CD4-positive, alpha-beta T cell treated with Interleukin-6 for 4 hours (primary cell): ENCODE measurements at places on chromosomes 12 and 14.

DNA sequence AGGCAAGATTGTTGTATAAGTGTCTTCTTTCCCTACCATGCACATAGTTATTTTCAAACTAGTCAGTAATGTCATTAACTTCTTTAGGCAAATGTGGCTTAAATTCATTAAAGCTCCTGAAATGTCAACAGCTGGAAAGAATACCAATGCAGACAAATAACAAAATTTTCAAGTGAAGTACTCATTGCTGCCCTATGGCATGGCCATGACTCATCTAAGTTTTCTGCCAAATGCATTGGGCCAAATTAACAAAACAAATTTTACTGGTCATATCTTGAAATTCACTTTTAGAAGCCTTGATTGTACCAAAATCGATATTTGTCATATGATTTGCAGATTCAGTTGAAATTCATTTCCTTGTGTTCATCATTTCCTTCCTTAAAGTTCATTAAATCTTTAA, 915.9 kb downstream of the SLC6A15 start:
- no peak for DNase-seq

DNA sequence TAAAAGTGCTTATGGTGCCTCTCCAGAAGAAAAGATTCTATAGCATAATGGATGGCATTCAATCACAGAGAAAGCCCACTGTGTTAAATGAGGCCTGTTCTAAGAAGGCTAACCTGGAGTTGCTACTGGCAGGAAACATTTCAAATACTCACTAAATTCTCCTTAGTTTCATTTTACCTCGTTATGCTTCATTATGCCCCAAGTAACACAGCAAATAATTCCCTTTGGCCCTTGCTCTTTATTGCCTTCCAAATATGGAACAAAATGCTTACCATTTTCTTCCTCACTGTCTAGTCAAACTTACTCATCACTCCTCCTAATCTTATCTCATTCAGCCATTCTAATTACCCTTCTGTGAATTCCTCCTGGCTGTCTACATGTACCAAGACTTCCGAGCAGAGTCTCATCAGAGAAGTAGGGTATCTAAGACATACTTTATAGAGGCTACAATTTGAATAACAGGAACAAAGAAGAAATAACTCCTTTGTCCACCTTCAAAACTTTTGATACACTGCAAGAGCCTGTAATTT, 292.1 kb upstream of the CLEC14A start:
- no peak for DNase-seq

- no peak for DNase-seq
These were observed 7.6 kb downstream of the AJUBA start for GRCh38 chr14:22974530-22975313.

DNA sequence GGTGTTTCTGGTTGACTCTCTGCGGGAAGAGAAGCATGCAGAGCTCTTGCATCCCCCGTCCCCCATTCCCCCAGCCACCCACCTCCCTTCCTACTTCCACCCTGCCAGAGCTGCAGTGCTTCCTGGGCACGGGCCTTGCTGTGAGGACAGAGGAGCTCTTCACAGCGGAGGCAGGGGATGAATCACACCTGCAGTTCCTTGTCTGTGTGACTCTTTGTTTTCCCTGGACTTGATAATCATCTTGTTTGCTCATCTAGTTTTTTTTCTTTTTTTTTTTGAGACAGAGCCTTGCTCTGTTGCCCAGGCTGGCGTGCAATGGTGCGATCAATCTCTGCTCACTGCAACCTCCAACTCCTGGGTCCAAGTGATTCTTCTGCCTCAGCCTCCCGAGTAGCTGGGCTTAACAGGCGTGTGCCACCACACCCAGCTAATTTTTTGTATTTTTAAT, 27.8 kb downstream of the ANKRD9 start:
- no peak for DNase-seq

DNA sequence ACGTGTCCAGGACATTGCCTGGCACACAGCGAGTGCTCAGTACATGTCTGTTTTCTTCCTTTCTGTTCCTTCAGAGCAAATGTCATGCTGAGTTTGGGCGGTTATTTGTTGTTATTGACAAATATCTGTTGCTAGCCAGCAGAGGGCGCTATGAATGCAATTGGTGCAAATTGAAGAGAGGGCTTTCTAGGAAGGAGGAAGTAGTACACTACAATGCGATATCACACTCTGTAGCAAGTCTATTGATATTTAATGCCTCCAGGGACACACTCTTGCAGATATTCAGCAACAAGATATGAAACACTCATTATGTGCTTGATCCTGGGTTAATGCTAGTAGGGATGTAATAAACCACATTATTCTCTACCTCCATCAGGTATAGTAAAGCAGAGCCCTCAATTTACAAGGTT, 267.3 kb upstream of the SRRM4 start:
- no peak for DNase-seq

- no peak for DNase-seq
These were observed 348 bp upstream of the SSTR1 start for GRCh38 chr14:38207377-38207735.

- DNase-seq = no peak
These were observed 14.8 kb downstream of the SMUG1 start for GRCh38 chr12:54173906-54174471.

GRCh38 chr14:94328196-94328595, 5.1 kb upstream of the SERPINA6 start:
- no peak for DNase-seq

DNA sequence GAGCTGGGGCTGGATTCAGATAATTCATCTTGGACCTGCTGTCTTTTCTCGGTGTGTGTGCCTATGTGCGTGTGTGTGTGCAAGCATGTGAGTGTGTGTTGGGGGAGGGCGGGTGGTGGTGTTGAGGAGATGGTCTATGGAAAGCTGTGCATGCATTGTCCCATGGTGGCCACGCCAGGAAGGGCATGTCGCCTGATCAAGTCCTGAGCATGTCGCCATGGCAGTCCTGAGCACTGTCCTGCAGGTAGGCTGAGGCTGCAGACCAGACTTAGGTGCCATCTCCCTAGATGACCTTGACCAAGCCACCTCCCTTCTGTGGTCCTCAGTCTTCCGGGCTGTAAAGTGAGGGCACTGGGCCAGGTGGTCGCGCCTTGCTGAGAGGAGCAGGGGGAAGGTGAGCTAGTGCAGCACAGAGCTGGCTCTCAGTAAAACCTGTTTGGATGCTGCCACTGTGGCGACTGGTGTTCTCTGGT, 81.4 kb downstream of the PAPOLA start:
- DNase-seq = no peak

- no peak for DNase-seq
These were observed 408 bp upstream of the KRT72 start for GRCh38 chr12:52601671-52602070.

DNA sequence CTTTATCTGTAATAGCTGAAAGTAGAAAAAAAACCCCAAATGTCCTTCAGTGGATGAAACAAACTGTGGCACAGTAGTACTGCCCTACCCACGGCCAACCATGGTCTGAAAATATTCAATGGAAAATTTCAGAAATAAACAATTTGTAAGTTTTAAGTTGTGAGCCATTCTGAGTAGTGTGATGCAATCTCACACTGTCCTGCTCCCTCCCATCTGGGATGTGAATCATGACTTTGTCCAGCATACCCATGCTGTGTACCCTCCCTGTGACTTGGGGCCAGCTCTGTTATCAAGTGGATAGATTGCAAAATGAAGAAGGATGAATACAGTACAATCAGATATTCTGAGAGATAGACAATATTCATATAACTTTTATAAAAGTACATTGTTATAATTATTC, 106.2 kb downstream of the SMOC1 start:
- no peak for DNase-seq

DNA sequence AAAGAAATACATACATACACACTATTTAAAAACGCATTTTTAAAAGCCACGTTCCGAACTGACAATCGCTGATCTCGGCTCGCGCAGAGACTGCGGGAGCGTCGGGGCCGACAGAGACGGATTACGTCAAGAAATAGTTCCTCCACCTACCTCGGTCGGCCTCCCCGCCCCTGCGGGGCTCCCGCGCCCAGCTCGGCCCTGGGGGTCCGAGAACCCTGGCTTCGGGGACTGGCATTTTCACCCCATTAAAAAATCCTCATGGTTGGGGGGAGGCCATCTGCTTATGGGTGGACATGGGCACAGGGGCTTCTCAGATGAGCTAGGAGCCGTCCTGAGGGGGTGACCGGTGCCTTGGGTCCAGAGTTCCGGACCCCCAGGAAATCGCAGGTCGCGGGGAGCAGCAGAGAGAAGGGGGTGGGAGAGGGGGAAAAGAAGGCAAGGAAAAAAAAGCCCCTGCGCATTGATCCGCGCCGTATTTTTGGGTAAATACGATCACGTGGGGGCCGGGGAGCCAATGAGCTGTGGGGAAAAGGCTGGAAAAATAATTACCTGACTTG, 324 bp upstream of the HOXC9 start:
- DNase-seq = no peak

GRCh38 chr12:115504306-115505290, 772.9 kb downstream of the MED13L start:
- DNase-seq = no peak

GRCh38 chr12:53320352-53321195, 836 bp downstream of the AAAS start:
- DNase-seq = no peak

DNA sequence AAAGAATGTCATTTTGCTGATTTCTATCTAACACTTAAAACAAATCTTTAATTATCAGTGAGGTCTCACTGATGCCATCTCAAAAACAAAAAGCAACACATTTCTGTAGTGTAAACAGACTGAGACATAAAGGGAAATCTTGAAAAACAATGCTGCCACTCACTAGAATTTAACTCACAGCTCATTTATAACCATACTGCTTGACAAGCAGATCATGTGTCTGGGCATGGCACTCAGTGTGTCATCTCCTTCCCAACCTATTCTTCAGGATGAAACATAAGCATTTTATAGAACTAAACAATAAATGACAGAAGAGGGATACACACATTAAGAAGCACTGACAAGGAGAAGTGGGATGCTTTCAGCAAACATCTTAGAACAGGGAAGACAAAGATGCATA, 22.4 kb downstream of the ATF7 start:
- DNase-seq = no peak

DNA sequence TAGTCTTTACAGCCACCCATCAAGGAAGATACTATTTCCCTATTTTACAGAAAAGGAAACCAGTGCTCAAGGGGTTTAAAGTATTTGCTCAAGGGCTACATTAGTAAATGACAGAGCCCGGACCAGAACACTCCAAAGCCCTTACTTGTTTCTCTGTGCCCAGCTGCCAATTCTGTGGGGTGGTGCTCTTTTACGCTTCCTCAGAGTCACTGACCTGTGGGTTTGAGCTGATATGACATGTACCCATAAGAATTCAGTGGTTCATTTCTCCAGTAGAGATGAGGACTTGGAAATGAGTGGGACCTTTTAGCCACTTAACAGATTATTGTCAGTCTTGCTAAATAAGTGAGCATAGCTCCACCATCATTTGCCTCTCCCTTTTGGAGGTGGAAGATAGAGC, 37.4 kb upstream of the NKX2-8 start:
- DNase-seq = no peak

GRCh38 chr12:111471236-111471635, 65.5 kb downstream of the SH2B3 start:
- no peak for DNase-seq

- no peak for DNase-seq
These were observed 36.3 kb downstream of the PRKAB1 start for GRCh38 chr12:119704065-119704747.

DNA sequence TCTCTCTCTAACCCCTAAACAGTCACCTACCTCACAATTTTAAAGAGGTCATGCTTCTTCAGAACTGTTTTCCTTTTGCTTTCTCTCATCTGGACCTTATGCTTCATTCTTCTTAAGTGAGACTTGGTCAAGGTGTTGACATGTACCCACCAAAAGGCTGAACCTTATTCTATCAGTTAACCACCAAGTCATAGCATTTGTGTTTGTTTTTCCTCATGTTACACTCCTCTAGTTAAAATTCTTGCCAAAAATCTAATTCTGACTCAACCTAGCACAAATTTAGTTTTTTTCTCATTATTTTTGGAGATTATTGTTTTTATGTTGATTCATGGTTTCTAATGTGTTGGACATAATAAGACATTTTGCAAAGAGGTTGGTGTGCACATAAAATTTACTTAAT, 578.6 kb downstream of the SLC16A7 start:
- no peak for DNase-seq

DNA sequence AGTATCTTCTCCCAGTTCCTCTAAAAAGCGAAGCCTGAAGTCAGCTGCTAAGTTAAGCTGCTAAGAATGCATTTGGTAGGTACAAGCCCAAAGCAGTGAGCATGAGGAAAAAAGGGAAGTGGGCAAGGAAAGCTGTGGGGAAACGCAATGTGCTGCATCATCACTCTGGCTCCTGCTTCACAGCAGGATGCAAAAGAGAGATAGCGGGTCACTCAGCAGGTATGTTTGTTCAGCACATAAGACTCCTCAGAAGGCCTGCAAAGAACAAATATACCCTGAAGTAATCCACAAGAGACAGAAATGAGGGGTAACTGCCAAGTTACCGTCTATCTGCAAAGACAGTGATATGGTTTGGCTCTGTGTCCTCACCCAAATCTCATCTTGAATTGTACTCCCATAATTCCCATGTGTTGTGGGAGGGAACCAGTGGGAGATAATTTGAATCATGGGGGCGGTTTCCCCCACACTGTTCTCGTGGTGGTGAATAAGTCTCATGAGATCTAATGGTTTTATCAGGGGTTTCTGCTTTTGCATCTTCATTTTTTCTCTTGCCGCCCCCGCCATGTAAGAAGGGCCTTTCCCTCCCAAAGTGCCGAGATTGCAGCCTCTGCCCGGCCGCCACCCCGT, 127.4 kb upstream of the EGLN3 start:
- DNase-seq = no peak

GRCh38 chr12:59833408-59833807, 237.6 kb downstream of the SLC16A7 start:
- DNase-seq = no peak

DNA sequence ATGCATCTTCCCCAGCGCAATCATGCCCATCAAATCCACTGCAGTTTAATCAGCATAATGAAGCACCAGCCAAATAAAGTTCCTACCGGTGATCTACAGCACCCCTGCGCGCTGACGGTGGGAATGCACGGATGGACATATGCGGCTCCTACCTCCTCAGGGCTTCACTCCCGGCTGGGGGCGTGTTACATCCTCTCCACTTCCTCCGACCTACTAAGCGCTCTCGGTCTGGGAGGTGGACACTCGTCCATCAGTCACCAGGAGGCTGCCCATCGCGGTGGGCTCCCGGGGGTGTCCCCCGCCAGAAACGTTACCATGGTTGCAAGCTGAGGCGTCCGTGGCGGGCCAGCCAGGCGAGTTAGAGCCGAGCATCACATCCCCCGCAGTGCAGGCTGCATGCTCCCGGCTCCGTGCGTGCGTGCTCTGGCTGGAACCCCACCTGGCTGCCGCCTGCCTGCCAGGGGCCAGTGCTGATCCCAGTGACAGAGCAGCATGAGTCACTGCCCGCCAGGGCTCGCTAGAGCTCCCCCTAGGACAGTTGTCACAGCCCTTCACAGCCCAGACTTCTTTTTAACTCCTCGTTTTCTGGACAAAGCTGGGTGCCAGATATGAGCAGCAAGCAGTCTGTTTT, 73.0 kb downstream of the CIT start:
- DNase-seq = no peak

DNA sequence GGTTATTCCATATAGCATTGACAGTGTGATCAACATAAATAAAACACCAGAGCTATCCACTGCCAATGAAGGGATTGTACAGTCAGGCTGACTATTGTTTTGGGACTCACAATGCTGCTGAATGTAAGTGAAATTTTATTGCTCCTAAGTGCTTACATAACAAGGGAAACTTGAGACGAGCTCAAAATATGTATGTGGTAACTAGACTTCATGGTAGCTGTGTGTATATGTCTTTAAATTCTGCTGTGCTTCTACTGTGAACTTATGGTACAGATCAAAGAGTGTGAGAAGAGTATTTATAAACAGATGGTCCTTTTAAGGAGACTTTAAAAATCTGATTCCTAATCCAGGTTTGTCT, 6.9 kb downstream of the FLRT2 start:
- DNase-seq = no peak

- no peak for DNase-seq
These were observed 71.1 kb upstream of the CCND2 start for GRCh38 chr12:4202487-4202886.
